ENCODE measurements at places on chromosomes 4 and X.

- DNase-seq = no peak
These were observed 60.0 kb downstream of the SYNPO2 start for GRCh38 chr4:118948545-118949144.

DNA sequence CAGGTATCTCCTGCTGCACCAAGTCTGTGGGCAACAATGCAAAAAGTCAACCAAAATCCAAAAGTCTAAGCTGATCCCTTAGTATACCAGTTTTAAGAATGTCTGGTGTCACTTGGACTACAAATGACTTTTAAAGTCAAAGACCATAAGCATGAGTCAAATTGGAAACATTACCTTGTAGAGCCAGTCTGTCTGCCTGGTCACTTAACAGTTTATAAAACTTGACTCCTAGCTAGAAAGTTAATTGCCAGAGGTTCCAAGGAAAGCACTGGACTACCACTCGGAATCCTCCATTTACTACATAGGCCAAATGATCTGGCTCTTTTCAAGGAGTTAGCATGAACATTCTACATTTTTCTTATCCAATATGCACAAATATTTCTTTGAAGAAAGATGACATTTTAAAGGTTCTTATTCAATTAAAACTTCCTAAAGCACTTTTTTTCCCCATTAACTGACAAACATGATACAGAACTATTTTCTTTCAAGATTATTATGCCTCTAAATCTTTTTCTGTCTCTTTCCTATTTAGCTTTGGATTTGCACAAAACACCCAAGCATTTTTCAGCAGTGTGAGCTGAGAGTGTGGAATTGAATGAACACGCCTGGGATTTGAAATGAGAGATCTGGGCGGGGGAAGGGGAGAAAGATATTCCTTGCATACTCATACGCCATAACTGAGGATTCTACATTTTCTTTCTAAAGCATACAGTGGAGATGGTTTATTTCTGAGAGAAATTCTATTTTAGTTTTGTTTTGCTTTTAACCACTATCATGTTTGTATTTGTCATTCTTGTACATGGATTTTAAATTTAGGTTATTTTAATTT, 188.4 kb downstream of the SHROOM3 start:
- no peak for DNase-seq

GRCh38 chr4:67909905-67910584, 26.2 kb upstream of the TMPRSS11D start:
- peak; percentile 27 for DNase-seq

DNA sequence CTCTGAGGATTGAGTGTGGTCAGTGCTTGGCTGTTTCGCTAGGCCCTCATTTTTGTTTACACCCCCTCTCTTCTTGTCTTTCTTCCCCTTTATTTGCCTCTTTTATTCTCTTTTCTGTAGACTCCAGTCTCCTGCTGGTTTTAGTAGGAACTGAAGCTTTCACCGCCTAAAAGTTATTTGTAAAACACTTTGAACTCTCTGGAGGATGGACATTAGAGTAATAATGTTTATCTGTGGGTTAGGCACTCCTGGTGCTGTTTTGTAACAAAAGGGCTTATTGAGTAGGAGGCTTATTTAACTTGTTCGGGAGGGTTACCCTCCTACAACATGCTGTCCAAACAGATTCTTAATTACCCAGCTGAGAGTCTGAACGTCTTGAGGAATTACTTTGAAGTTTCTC, 1.6 kb upstream of the ARHGAP10 start:
- DNase-seq = no peak

DNA sequence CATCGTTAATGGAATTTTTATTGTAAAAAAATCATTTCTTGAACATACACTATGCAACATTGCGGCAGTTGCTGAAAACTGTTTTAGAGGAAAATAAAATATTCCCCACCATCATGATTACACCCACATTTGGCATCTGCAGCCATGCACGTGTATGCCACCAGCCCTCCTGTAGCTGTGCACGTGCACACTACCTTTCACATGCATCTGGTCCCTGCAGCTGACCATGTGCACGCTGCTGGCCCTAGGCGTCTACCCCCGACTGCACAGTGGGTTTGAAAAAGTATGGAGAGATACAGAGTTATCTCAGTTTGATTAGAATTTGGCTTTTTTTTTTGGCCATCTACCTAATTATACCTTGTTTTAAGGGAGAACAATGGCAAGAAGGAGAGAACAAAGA, 569.8 kb upstream of the IGFBP7 start:
- DNase-seq = no peak

DNA sequence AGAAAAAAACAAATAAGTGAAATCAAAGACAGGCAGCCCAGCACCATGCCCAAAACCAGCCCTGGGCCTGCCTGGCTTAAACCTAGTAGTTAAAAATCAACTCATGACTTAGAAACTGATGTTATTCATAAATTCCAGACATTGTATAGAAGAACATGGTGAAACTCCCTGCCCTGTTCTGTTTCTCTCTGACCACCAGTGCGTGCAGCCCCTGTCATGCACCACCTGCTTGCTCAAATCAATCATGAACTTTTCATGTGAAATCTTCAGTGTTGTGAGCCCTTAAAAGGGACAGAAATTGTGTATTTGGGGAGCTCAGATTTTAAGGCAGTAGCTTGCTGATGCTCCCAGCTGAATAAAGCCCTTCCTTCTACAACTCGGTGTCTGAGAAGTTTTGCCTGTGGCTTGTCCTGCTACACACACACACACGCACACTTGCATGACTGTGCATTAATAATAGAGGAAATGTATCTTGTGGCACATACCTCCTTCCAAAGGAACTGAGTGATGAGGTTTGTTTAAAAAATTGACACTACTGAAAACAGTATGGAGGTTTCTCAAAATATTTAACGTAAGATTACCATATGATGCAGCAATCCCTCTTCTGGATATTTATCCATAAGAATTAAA, 39.2 kb upstream of the UGT2B7 start:
- DNase-seq = no peak

DNA sequence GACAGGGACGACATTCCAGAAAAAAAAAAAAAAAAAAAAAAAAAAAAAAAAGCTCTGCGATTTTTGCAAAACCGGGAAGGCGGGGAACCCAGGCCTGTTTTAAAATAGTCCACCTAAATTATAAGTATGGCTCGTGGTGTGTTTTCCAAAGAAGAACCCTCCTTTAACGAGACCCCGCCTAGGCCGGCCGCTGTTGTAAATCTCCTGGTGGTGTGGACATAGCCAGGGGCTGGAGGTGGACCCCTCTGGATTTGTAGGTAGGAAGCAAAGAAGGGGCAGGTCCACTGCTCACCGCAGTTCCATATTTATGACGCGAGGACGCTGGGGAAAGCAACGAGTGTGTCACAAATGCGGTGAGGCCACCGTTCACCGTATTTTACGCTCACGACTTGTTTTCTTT, 94.0 kb upstream of the SHOX start:
- DNase-seq = no peak
